ENCODE measurements at places on chromosomes 16 and 17.
A peak's percentile ranks its signal among the peaks of the same experiment; 100 is the strongest.

DNA sequence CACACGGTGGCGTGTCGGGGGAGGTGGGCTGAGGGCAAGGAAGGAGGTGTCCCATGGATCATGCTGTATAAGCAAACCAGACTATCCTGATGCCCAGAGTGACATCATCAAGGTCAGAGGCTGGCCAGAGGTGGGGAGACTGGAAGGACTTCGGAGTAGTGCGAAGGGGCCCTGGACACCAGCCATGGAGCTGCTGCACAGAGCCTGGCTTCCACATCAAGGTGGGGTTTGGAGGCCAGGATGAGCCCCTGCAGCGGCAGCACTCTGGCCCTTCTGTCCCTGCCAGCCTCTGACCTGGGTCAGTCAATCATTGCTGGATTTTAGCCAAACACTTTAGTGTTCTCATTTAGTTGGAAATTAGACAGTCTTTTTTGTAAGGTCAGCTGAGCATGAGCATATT, 34.8 kb downstream of the MED13 start:
- no peak for DNase-seq

GRCh38 chr16:49338611-49339265, 34.9 kb upstream of the C16orf78 start:
- no peak for DNase-seq

- no peak for DNase-seq
Measured at GRCh38 chr17:80430446-80431245, 15.7 kb downstream of the ENDOV start.

GRCh38 chr17:78051186-78051972, 77.2 kb downstream of the TMC6 start:
- no peak for DNase-seq

DNA sequence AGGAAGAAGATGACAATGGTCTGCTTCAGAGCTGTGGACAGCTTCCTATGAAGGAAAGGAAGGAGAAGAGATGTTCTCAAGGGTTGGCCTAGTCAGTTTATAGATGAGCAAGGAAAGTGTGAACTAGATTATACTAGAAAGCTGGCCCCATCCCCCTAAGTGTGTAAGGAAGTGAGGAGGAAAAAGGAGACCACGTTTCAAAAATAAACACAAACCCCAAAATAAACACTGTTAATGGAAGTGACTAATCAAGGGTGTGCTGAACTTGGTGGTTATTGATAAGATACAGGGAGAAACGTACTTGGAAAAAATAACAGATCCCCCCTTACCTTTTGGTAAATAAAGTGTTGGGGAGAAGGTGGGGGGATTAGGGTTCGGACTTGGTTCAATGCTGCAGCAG, 267.1 kb downstream of the SOX9 start:
- DNase-seq: no peak

DNA sequence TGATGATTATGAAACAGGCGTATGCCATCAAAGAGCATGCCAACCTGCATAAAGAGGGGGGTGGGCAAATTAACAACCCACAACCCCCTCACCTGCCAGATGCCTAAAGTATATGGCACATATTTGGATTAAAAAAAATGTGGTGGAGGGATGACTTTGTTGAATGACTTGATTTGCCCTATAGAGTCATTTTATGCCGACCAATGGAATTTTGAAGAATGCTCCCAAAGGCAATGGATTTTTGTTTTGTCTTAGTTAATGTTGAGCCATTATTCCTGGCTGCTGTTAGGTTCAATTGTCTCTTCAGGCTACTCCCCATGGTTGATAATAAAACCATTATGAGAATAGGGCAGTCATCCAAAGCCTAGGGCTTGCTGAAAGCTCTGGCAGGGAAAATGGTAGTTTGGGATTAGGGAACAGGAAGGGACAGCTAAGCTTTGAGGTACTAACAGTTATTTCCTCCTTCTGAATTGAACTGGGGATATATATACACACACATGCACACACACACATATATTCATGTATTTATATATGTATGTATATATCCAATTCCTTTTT, 5.8 kb upstream of the CHCT1 start:
- DNase-seq: no peak

DNA sequence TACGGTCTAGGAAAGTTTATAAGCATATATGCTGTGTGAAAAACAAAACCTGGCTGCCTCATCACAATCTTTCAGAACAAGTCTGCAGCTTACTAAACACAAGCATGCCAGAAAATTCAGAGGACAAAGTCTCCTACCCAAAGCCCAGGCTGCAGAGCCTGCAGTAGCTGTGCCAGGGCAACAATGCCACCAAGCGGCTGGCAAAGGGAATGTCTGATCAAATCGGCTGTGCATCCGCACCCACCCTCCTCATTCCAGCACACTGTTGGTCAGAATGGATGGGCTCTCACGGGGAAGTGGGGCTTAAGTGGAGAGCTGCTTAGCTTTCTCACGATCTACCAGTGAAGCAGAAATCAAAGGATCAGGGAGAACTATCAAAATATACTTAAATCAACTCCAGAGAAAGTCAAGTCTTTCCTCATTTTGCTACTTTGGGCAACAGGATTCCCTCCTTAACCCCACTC, 73.5 kb downstream of the CYTH1 start:
- peak; percentile 14 for DNase-seq

- DNase-seq: no peak
Measured at GRCh38 chr16:51766739-51767138, 615.7 kb upstream of the SALL1 start.

- no peak for DNase-seq
Measured at GRCh38 chr16:88784074-88784855, 755 bp downstream of the PIEZO1 start.

DNA sequence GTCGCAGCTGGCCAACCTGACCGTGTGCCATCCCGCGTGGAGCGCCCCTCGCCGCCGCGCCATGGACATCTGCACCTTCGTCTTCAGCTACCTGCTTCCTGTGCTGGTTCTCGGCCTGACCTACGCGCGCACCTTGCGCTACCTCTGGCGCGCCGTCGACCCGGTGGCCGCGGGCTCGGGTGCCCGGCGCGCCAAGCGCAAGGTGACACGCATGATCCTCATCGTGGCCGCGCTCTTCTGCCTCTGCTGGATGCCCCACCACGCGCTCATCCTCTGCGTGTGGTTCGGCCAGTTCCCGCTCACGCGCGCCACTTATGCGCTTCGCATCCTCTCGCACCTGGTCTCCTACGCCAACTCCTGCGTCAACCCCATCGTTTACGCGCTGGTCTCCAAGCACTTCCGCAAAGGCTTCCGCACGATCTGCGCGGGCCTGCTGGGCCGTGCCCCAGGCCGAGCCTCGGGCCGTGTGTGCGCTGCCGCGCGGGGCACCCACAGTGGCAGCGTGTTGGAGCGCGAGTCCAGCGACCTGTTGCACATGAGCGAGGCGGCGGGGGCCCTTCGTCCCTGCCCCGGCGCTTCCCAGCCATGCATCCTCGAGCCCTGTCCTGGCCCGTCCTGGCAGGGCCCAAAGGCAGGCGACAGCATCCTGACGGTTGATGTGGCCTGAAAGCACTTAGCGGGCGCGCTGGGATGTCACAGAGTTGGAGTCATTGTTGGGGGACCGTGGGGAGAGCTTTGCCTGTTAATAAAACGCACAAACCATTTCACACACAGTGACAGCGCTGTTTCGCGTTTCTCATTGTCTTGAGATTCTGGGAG, 2.0 kb upstream of the ZACN start:
- DNase-seq: no peak

DNA sequence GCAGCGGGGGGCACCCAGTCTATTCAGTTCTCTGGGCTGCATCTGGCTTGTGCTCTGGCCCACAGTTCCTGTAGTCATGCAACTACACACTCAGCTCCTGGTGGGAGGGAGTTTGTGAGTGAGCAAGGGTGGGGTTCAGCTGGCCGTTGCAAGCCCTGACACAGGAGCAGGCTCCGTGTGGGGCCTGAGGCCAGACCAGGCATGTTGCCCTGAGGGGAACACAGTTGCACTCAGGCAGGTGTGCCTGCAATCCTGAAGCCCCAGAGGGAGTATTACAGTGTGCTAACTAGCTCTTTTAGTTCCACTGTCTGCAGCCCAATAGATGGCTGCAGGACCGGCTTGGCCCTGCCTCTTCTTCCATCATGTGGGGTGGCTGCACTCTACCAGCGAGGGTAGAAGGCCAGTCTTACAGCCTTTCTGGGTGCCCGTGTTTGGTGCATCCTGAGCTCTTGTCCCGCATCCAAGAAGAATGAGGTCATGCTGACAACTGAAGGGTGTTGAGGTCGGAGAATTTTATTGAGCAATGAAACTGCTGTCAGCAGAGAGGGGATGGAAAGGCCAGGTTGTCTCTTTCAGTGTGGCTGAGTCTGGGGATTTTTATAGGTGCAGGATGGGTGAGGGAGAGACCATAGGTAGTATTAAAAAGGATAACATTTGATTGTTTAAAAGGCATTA, 49.9 kb upstream of the ELAC2 start:
- DNase-seq: no peak

GRCh38 chr16:60586493-60586892, 1449.7 kb downstream of the CDH8 start:
- no peak for DNase-seq

- no peak for DNase-seq
Measured at GRCh38 chr16:13781575-13782338, 138.2 kb upstream of the ERCC4 start.

- no peak for DNase-seq
Measured at GRCh38 chr17:7940743-7941142, 8.7 kb downstream of the CNTROB start.

DNA sequence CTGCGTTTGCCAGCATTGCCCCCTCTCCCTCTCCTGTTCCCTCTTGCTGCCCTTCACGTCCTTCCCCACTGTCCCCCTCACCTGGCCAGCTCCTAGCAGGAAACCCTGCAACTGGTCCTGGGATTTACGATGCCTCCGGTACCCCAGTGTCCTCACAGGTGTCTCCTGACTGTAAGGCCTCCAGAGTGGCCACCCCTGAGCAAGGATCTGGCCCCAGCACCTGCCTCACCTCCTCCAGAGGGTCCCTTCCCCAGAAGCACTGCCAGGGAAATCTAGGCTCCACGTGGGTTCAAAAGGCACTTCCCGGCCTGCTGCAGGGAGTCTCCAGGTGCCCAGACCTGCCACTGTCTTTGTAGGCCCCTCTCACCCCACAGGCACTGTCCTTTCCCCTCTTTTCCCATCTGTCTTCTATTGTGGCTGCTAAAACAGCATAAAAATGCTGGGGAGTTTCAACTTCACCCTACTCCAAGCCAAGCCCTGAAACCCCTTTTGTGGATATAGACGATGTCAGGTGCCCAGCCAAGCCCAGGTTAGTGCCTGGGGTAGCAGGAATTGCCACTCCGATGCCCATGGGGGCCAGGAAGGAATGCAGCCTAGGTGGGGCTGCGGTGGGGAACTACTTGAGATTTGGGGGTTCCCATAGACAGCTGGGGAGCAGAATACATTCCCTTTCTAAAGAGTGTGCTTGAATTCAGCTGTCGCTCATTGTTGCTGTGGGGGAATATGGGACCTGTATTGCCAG, 25.7 kb downstream of the RAB11FIP4 start:
- DNase-seq: no peak

DNA sequence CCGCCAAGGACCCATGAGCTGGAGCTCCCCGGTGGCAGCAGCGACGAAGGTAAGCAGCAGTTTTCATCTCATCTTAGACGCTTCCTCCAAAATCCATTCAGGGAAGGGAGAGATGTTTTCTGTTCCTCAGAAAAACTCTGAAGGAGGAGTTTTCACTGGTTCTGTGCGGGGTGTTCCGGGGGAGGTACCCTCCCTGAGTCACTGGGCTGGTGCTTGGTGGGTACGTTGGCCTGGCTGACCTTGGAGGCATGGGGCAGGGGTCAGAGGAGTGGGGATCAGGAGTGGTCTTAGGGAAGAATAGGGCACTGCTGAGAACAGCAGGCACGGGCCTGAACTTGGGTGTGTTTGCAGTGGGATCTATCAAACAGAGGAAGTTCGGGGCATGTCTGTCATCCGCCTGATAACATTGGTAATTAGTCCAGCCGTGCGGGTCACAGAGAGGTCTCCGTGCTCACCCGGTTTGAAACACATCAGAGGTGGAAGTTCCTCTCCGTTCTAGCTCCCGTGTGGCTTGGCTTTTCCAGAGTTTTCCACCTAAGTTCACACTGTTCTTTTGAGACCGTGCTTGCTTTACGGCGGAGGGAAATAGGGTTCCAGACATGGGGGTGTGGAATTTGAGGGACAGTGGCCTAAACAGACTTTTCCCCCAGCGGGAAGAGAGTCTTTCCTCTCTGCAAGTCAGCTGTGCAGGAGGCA, 59.6 kb upstream of the CIBAR2 start:
- DNase-seq: no peak

GRCh38 chr17:395179-395578, 42.6 kb upstream of the RPH3AL start:
- DNase-seq: no peak

- DNase-seq: no peak
Measured at GRCh38 chr17:49687878-49688491, 10.1 kb upstream of the SPOP start.

- no peak for DNase-seq
Measured at GRCh38 chr17:50562242-50563091, 2.0 kb downstream of the CACNA1G start.

GRCh38 chr16:8733849-8734540, 59.6 kb downstream of the ABAT start:
- no peak for DNase-seq

DNA sequence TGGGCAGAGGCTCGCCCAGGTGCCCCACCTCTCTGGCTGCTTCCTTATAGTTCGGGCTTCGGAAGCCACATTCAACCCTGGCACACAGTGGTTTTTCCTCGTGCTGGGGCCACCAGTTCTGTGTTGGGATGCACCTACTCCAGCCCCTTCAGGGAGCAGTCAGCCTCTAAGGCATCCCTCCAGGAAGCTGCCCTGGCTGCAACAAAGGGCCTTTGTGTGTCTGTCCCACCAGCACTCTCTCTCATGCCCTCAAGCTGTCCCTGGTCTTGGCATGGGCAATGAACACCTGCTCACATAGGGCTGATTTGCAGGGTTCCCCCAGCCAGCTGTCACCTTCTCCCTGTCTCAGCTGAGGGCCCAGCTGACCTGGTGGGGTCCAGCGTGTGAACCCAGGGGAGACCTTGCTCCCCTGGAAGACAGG, 754 bp upstream of the NOXO1 start:
- no peak for DNase-seq

GRCh38 chr17:65537845-65538674, 23.4 kb downstream of the AXIN2 start:
- no peak for DNase-seq

GRCh38 chr16:4846503-4846900, 586 bp downstream of the GLYR1 start:
- no peak for DNase-seq

DNA sequence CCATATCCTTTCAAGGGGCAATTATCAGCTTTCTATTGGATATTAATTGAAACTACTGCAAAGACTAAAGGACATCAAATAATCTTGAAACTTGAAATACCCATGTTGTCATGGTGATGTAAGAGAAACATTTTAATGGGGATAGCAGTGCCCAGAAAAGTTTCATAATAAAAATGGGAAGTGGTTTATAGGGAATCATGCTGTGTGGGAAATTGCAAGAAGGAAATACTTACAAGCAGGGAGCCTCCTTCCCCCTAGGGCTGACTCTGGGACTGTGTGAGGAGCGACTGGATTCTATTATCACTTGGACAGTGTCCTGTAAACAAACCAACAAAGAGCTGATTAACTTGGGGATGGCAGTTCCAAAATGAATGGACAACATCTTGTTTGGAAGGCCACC, 1393.1 kb upstream of the GOT2 start:
- DNase-seq: no peak

GRCh38 chr16:3020247-3020603, at the start of gene TNFRSF12A:
TNFRSF12A (plus strand) TSS chr16:3020368; CDS start chr16:3020398, 30 bp downstream.
- no peak for DNase-seq
